ENCODE measurements at places on chromosomes 2 and 18. TPM values are rescaled to one million over a fixed set of nuclear protein-coding genes. Genes with fewer than 3 reads are reported as not detected.

DNA sequence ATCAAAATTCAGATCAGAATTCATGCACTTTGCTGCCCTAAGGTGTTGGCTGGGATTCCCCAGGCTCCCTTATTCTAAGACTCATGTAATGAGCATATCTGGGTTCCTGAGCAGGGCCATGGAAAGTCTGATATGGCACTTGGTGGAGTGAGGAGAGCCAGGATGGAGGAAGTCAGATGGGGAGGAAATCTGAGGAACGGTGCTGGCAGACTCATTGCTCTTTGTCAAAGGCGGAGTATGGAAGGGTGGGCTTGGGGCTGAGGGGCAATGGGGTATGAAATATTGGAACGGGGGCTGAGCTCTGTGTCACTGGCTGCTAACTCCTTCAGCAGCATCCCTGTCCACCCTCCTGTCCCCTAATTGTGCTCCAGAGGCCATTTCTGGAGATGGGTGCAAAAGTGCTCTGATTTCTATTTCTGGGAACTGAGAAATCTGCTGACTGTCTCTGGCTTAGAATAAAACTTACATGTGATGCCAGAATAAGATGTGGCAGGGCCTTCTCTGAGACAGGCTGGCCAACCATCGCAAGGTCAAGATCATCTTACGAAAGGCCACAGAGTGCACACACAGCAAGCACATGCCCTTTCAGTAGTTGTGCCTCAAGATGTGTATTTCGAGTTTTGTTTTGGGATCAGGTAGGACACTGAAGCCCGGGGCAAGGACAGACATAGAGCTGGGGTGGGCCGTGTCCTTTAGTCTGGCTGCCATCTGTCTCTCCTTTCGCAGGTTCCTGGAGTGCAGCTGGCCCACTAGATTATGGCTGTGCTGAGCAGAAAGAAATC is 480.0 kb upstream of the HS6ST1 start:
- no peak for DNase-seq

- no peak for DNase-seq
Observed at GRCh38 chr18:76495006-76495370, at the start of gene ZNF516. Gene ZNF516, minus strand, starts transcription at chr18:76495242. Its CDS starts 52,188 bp downstream, at chr18:76443054.

DNA sequence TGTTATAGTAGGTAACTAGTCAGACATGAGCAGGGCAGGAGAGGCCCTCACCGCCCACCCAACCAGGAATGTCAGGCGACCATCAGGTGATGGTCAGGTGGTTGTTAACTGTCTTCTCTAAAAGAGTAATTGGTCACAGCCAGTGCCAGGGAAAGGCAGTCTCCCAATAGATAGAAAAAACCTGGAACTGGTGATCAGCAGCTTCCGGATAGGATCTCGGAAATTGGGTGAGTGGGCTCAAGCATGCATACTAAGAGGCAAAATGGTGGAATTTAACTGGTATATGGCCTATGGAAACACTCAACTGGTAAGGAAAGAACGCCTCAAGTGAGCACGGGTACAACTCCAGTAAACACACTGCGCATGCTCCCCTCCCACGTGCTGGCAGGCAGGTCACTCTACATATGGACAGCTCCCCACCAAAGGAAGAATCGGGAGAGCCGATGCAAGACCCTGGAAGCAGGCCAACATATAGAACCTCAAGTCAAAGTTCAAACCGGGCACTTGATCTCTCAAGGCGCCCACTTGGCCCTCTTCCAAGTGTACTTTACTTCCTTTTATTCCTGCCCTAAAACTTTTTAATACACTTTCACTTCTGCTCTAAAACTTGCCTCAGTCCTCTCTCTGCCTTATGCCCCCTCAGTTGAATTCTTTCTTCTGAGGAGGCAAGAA is 43.5 kb upstream of the TMEM131 start:
- DNase-seq = no peak

OSBPL6 gene
- total RNA-seq = 3.2 TPM

TMEM182 gene
- 1.3 TPM for total RNA-seq

IL1F10 gene
- not detected for total RNA-seq

LHCGR gene
- total RNA-seq = under 0.01 TPM

GRCh38 chr2:95296880-95297487 is at the start of gene KCNIP3:
Gene KCNIP3, plus strand, starts transcription at chr2:95297347. Its CDS starts 92 bp downstream, at chr2:95297439.
- DNase-seq = no peak

GRCh38 chr2:178401994-178402437 is 49.0 kb downstream of the PRKRA start:
- DNase-seq = no peak

GRCh38 chr2:223269386-223269785 is 217.4 kb downstream of the KCNE4 start:
- DNase-seq = no peak

GRCh38 chr18:62716619-62717168 is 1.4 kb downstream of the PHLPP1 start:
- no peak for DNase-seq

DNA sequence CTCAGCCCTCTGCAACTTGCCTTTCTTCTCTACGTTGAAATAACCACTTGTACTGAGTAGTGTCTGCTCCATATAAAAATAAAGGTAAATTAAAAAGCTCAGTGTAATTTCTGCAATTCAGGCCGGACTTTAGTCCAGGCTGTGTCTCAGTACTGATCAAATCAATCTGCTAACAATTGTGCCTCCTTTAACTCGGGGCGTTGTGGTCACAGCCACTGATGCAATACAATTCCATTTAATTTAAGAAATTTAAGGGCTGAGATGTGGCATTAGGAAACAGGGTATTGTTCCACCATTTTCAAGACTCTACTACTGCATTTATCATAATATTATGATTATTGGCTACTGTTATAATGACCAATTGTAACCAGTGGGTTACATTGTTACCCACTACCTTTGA is 60.0 kb upstream of the NPAS2 start:
- no peak for DNase-seq

EML6 gene
- 0.18 TPM for total RNA-seq

DNA sequence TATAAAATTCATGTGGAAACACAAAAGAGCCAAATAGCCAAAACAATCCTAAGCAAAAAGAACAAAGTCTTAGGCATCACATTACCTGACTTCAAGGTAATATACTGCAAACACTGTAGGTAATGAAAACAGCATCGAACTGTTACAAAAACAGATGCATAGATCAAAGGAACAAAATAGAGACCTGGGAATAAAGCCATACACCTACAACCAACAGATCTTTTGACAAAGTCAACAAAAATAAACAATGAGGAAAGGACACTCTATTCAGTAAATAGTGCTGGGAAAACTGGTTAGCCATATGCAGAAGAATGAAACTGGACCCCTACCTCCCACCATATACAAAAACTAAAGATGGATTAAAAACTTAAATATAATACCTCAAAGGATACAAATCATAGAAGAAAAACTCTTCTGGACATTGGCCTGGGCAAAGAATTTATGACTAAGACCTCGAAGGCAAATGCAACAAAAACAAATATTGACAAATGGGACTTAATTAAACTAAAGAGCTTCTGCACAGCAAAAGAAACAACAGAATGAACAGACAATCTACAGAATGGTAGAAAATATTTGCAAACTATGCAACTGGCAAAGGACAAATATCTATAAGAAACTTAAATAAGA is 218.0 kb downstream of the PHLPP1 start:
- no peak for DNase-seq

RAPH1 gene
- 13.1 TPM for total RNA-seq

DNA sequence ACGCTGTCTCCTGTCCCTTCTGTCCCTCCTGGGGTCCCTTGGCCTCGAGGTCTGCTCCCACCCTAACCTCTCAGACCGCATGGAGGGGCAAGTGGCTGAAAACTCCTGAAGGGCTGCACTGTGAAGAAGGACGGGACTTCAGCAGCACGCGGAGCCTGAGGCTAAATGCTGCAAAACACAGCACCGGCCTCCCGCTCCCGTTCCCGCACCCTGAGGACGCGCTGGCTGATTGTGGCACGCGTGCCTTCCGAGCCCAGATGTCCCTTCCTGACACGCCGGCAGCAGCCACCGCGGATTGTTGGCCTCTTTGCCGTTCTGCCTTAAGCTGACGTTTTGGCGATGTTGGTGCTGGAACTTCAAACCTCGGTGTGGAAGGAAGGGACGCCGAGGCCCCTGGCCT is 125.9 kb upstream of the CTDP1 start:
- DNase-seq = no peak

DNA sequence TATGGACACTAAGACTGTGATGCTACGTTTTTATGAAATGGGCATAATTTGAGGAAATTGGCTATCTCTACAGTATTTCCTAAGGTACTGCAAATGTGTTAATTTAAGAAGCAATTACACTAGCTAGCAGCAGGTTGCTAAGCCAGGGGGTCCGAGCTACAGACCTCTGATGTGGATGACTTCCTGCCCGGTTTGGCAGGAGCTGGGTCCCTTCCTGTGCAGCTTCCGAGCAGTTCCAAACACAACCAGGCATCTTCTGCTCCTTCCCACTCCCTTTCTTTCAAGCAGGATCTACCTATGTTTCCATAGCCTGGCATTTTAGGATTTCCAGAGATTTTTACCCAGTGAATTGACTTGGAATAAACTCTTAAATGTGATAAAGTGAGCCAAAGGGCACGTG is 55.7 kb downstream of the SCN2A start:
- DNase-seq = no peak

DPP4 gene
- total RNA-seq = 24.2 TPM

DNA sequence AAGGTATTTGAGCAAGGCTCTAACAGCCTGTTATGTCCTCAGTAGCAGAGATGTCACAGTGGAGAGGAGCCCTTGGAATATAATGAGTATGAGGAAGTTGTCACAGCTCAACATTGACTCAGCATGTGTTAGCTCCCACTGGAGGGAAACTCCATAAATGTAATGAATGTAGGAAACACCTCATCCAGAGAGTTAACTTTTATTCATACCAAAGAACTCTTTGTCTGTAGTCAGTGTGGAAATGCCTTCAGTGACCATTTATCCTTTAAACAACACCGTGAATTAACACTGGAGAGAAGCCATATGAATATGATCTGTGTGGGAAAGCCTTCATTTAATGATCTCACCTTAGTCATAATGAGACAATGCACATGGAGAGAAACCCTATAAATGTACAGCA is 59.7 kb downstream of the CYP1B1 start:
- peak; percentile 31 for DNase-seq

GRCh38 chr18:54726143-54726542 is 102.1 kb upstream of the RAB27B start:
- no peak for DNase-seq

GRCh38 chr18:63697097-63697660 is 5.6 kb upstream of the SERPINB11 start:
- DNase-seq = peak; percentile 3

- no peak for DNase-seq
Observed at GRCh38 chr2:141957827-141958450, 172.9 kb downstream of the LRP1B start.

- peak; percentile 19 for DNase-seq
Observed at GRCh38 chr18:62452280-62452831, 70.5 kb upstream of the ZCCHC2 start.

DNA sequence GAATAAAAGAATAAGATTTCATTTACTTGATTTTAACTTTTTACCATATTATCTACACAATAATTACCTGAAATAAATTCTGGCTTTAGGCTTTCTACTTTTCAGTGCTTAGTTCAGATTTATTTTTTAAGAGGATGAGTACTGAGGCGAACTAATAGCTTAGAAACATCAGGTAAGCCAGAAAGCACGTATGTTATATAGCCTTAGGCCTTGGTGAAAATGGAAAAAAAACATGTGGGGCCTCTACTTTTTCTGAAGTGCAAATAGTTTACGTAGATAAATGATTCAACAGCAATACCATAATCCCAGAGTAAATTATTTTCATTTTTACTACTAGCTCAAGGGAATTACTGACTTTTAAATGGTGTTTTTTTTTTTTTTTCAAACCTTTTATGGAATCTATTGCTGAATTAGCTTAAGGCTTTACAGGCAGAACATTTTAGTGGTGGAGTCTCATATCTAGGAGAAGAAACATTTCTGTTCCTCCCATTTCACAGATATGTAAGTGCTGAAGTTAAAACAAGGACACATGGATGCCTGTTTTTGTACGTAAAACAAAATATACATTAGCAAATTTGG is 6.2 kb downstream of the CPS1 start:
- no peak for DNase-seq

- DNase-seq = peak; percentile 64
Observed at GRCh38 chr2:216426938-216427337, 14.7 kb downstream of the SMARCAL1 start.

HOXD13 gene
- total RNA-seq = not detected

DNA sequence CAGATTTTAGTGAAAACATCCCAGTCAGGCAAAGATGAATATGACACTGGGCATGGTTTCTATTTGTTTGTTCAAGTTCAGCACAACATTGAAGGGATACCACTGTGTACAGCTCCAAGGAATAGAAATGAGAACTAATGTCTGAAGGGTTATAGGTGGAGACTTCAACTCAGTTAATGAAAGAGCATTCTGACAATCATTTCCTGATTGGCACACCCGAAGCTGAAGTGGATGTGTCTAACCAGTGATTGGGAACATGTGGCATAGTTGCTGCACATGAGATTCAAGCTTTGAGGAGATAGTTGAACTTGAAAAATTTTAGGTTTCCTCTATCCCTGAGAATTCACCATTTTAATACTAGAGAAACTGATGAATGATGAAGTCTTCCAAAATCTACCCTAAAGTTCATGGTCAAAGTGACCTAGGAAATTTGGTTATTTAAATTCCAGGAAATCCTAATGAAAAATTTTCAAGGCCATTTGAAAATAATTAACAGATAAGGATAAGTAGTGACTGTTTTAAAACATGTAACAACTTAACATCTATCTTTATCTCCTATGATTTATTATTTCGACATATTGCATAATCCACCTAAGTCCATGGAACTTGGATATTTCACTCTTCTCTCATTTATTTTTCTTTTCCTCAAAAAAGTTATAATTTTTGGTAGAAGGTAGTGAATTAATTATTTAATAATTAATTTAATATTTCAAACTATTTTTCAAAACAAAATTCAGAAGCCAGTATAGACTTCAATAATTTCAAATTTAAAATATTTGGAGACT is 38.0 kb downstream of the SLC9A4 start:
- DNase-seq = no peak

- no peak for DNase-seq
Observed at GRCh38 chr18:58454406-58455061, 174.4 kb downstream of the ALPK2 start.

GRHL1 gene
- 0.56 TPM for total RNA-seq

DNA sequence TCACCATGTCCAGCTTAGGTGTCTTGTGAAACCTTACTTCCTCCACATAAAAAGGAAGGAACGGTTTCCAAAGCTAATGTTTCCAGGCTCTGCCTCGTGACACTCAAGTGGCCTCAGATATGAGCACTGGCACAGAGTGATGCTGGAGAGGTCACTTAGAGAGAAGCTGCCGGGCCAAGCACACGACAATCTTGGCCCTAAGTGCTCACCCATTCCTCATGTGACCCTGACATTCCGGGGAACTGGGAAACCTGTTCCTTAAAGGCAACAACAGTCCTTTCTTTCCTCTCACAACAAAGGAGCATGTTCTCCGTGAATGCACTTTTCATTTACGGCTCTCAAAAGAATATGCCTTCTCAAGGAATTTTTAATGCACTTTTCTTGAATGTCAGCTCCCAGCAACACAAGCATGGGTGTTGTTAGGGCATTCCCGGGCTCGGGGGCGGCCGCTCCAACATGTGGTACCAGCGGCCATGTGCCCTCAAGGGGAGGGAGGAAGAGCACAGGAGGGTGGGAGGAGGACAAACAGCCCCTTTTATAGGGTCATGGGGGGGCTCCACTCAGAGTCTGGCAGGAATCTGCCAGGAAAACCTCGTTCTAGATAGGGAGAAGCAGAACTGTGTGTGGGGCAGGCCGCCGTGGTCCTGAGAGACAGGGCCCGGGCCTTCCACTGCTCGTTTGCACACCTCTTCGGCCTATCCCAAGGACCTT is 118.6 kb downstream of the MBP start:
- DNase-seq = no peak

Measured in IMR-90 (cell line).